ENCODE measurements at places on chromosomes 16 and 17. TPM values are rescaled to one million over a fixed set of nuclear protein-coding genes. Genes with fewer than 3 reads are reported as not detected.

GRCh38 chr16:80671281-80671849 is 130.6 kb downstream of the DYNLRB2 start:
- DNase-seq = no peak

DNA sequence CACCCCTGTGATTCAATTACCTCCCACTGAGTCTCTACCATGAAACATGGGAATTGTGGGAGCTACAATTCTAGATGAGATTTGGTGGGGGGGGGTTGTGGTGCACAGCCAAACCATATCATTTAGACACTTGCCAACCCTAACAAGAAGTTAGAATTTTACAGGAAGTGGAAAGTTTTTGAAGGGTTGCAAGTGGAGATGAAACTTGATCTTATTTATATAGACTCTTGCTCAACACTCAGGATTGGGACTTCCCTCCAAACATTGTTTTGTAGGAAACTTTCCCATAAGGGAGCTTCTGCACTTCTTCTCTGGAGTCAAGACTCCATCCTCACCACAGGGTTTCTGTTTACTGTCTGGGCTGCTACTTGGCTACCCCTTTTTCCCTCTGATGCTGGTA is 266.7 kb upstream of the CDH11 start:
- DNase-seq = peak; percentile 8

DNA sequence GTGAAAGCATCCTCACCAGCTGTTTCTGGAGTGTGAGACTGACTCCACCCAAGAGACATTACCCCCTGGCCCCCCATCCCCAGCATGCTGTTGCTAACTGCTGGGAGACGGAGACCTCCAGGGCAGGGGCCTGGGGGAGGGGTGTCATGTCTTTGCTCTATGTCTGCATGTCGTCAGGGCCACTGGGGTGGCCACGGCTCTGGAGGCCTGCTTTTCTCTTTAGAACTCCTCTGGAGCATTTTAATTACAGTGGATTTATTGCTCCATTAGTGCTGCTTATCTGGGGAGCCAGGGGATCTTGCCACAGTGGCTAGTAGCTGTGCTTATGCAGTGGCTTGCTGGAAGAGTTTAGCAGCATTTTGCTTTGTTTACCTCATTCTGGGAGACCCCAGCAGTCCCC is 32.3 kb downstream of the CLEC16A start:
- DNase-seq = no peak

DNA sequence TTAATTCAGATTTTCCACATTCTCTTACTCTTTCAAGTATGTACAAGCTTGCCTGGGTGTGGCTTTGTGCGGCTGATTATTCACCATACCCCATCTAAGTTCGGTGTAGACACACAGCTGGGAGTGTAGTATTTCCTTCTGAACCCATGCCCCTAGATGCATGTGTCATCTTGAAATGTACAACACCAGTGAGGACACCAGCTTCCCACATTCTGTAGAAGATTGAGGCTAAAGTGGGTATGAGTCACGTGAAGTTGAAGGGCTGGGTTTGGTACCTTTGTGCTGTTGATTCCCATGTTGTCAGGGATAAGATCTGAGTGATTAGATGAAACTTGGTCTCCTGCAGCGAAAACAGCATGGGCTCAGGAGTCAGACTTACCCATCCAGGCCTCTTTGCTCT is 14.6 kb upstream of the DHX8 start:
- peak; percentile 99 for DNase-seq

GRCh38 chr16:66476328-66477027 is 49.4 kb downstream of the BEAN1 start:
- peak; percentile 66 for DNase-seq

GRCh38 chr17:42153919-42154742 is 658 bp downstream of the RAB5C start:
- DNase-seq = peak; percentile 40

- DNase-seq = no peak
Observed at GRCh38 chr17:81060416-81060815, 25.5 kb downstream of the BAIAP2 start.

GRCh38 chr16:65655802-65656201 is 533.9 kb upstream of the CDH11 start:
- DNase-seq = no peak

- DNase-seq = no peak
Observed at GRCh38 chr16:27514806-27515205, 34.9 kb downstream of the GTF3C1 start.

- no peak for DNase-seq
Observed at GRCh38 chr16:56549161-56549560, 15.7 kb upstream of the MT4 start.

GRCh38 chr16:4158143-4159093 is 42.2 kb upstream of the ADCY9 start:
- no peak for DNase-seq

- peak; percentile 82 for DNase-seq
Observed at GRCh38 chr17:76446449-76447231, 6.3 kb downstream of the UBE2O start.

- DNase-seq = no peak
Observed at GRCh38 chr16:28494121-28494851, at the start of gene APOBR. Gene APOBR, plus strand, starts transcription at chr16:28494643. Its CDS starts 39 bp downstream, at chr16:28494682.

GRCh38 chr16:73945631-73946030 is 351.0 kb upstream of the PSMD7 start:
- no peak for DNase-seq

Gene C16orf96
- 0.11 TPM for total RNA-seq

Gene HBQ1
- not detected for total RNA-seq

Gene TMEM100
- 3.0 TPM for total RNA-seq

Gene USP43
- total RNA-seq = not detected

Gene JMJD6
- 33.8 TPM for total RNA-seq

Gene APOH
- not detected for total RNA-seq

Gene C16orf54
- total RNA-seq = not detected

Gene KRTAP4-2
- not detected for total RNA-seq

Gene GAST
- not detected for total RNA-seq

Gene SLC6A2
- total RNA-seq = not detected

Gene JPH3
- not detected for total RNA-seq
